IMR-90 (cell line): ENCODE measurements at places on chromosomes 3 and 15. TPM values are rescaled to one million over a fixed set of nuclear protein-coding genes. Genes with fewer than 3 reads are reported as not detected.

The CAMK1 gene
- total RNA-seq: 28.9 and 33.3 TPM in 2 replicates

DNA sequence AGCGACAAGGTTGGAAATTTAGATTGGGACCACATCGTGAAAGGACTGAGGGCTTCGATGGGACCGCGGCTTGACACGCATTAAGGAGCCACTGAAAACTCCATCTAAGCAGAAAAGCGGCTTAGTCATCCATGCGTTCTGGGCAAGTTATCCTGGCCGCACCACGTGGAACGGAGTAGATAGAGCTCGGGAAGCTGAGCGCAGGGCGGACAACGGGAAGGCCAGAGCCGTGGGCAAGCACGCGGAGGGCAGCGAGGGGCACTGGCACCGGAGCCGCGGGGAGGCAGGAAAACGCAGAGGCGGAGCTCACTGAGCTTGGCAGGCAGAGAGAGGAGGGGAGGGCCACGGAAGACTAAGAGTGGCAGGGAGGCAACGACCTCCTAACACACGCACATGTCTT is 61.3 kb upstream of the VGLL4 start:
- DNase-seq: no peak

The ACAN gene
- total RNA-seq: 0.54 and 0.56 TPM in 2 replicates

- DNase-seq: no peak
Observed at GRCh38 chr3:198065897-198066296, 105.9 kb downstream of the LMLN start.
